ENCODE measurements at places on chromosomes 4 and X. TPM values are rescaled to one million over a fixed set of nuclear protein-coding genes. Genes with fewer than 3 reads are reported as not detected.

PRSS12 gene
- 12.9 TPM for total RNA-seq

FGFR3 gene
- total RNA-seq: 25.5 TPM

GRCh38 chrX:35382966-35383365 is 415.2 kb upstream of the MAGEB16 start:
- DNase-seq: no peak

DNA sequence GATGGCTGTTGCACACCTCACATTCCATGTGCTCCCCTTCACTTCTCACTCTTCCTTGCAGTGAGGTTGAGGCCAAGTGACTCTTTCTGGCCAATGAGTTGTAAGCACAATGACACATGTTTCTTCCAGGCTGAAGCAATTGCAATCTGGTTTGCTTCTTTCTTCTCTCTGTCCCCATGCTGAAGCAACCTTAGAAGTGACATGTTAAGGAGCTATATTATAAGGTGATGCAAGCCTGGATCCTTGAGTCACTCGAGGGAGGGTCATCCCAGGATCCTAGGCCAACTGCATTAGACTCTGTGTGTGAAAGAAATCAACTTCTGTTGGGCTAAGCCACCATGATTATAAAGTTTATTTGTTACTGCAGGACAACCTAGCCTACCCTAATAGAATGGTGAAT is 45.5 kb upstream of the HS3ST1 start:
- DNase-seq: no peak

DNA sequence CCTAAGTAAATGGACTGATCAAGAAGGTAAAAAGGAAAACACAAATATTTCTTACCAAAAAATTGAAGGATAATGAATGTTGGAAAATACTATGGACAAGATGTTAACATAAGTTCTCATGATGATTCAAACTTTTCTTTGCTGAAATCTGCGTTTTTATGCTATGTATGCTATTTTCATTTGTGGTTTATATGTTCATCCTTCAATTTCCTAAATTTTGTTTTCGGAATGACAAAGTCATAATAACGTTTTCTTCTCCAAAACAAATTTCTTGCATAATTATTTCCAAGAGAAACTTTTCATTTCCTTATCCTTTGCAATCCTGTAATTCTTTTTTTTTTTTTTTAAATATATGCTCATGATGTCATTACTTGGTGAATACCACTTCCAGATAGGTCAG is 7.8 kb downstream of the PF4V1 start:
- no peak for DNase-seq

SLC16A2 gene
- total RNA-seq: 1.3 TPM

- DNase-seq: no peak
These were observed 52.8 kb upstream of the ANKRD17 start for GRCh38 chr4:73311428-73311827.

DUX4 gene
- not detected for total RNA-seq

SHOX gene
- 0.12 TPM for total RNA-seq

DNA sequence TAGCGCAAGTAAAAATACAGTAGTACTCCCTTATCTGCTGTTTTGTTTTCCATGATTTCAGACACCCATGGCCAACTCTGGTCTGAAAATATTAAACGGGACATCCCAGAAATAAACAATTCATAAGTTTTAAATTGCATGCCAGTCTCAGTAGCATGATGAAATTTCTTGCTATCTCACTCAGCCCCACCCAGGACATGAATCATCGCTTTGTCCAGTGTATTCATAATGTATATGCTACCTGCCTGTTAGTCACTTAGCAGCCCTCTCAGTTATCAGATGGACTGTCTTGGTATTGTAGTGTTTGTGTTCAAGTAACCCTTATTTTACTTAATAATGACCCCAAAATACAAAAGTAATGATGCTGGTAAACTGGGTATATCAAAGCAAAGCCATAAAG is 158.2 kb upstream of the DDIT4L start:
- no peak for DNase-seq

GRCh38 chr4:188015025-188015940 is 19.7 kb downstream of the ZFP42 start:
- no peak for DNase-seq

- DNase-seq: peak; percentile 33
These were observed 460.3 kb downstream of the SPRY1 start for GRCh38 chr4:123856689-123857545.

DNA sequence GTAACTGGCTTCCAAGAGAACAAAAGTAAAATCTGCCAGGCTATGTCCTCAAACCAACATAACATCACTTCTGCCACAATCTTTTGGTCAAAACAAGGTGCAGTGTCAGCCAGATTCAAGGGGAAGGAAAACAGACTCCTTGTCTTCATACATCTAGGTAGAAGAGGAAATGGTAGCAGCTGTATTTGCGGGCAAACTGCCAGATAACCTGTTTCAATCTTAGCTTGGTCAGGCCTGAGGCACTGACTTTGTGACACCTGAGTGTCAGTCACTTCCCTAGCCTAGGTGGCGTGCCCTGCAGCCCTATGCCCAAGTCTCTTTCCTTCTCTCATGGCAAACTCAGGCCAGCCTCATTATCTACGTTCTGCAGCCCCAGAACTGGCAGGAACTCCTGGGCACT is 146.2 kb upstream of the JADE1 start:
- DNase-seq: no peak

DCAF16 gene
- total RNA-seq: 32.1 TPM

DNA sequence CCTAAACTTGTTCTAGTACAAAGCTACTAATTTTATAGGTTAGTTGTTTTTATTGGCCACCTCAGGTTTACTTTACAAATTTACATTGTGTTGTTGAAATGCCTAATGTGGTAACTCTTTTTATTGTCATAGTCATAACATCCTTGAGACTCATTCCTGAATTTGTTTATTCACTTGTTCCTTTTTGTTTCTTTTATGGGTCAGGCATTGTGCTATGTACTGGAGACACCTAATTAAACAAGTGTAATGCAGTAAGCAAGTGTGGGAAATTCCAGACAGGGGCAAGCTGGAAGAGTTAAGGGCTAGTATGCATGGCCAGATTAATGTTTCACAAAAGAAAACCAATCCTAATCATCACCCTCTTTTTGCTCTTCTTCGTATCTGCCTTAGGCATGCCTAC is 30.5 kb upstream of the TTC29 start:
- no peak for DNase-seq

HSPA4L gene
- total RNA-seq: 2.2 TPM

DNA sequence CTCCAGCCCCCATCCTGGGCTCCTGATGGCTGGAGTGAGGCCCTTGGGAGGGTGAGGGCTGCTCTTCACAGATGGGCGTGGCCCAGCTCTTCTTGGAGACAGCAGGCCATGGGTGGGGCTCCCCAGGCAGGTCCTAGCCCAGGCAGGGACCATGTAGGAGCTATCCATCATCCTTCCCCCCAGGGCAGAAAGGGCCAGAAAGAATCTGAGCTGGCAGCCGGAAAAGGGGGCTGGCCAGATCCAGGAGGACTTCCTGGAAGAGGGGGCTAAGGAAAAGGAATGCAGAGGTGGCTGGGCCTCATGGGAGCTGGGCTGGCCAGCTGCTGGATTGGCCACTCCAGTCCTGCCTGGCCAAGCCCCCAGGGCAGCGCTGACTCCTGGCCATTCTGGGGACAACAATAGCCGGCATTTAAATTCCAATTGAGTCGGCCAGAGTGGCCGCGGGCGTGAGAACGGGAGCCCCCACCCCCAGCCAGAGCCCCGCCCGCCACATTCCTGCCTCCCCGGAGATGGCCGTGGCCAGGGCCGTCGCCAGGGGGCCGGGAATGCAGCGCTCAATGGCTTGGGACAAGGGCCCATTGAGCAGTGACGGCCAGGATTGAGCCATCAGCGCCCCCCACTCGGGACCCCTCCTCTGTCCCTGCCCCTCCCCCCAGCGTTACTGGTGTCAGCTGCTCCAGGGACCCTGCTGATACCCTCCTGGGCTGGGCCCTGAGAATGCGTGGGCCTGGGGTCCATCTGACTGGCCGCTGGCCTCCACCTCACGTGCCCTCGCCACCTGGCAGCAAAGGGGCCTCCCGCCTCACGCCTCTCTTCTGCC is 15.1 kb upstream of the FGFR3 start:
- DNase-seq: no peak

GRCh38 chr4:121168446-121169281 is 4.5 kb upstream of the TNIP3 start:
- no peak for DNase-seq

SOX3 gene
- total RNA-seq: not detected

- DNase-seq: no peak
These were observed 18.4 kb upstream of the SMIM10L2A start for GRCh38 chrX:135403374-135403773.

DNA sequence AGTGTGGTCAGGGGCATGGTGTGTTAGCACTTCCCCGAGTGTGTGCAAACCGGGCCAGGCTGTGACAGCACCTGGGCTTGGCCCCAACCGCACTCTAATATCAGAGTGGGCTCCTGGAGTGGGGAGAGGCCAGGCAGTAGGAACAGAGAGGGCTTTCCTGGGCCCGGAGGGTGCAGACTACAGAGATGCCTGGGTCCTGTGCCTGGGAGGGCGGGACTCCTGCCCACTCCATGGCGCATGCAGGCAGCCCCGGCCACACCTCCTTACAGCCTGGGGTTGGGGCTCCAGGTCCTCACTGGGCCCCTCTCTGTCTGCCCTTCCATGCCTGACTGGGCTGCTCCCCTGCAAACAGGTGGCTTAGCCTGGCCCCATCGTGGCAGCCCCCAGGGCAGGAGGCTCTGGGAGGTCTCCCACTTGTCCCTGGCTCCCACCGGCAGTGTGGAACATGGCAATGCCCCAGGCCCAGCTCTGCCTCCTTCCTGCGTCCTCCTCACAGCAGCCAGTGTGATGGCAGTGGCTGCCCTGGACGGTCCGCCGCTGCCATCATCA is 60.4 kb downstream of the AGA start:
- DNase-seq: no peak

DNA sequence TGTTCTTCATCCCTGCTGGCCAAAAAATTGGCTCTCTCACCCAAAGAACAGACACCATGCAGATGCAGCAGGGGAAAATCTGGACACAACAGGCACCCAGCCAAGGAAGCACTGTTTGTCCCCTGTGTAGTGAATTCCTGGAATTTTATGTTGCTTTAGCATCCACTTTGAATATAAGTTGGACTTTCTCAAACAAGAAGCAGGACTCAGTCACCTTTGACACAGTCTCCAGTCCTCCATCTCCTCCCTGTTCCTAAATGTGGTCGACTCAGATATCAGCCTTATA is 11.8 kb downstream of the ZNF182 start:
- no peak for DNase-seq

GRCh38 chrX:110412971-110413726 is 54.5 kb downstream of the RTL9 start:
- DNase-seq: peak; percentile 64

GRCh38 chrX:140502491-140503237 is 2.2 kb downstream of the SOX3 start:
- DNase-seq: no peak

GRCh38 chr4:105976915-105977314 is 81.6 kb downstream of the NPNT start:
- DNase-seq: no peak

DNA sequence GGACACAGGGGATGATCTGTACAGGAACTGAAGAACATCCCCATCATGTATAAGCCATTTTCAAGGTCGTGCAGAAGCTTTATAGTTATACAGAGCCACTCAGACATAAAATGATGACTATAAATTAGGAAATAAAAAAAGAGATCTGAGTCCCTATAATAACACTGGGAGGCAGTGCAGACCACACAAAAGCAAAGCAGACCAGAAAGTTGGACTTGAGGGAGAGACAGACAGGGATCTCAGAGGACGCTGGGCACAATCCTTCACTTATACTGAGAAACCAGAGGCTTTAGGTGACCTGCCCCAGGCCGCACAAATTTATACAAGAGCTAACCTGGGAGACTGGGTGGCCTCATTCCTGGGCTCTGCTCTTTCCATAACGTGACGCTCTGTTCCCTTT is 70.5 kb downstream of the HADH start:
- no peak for DNase-seq

HMX1 gene
- total RNA-seq: not detected

- no peak for DNase-seq
These were observed 175.7 kb upstream of the RASGEF1B start for GRCh38 chr4:81647388-81647787.

CLGN gene
- total RNA-seq: 1.5 TPM

NKAP gene
- total RNA-seq: 7.1 TPM

- no peak for DNase-seq
These were observed 32.5 kb downstream of the AKAP4 start for GRCh38 chrX:50168241-50168687.

GRCh38 chr4:107818301-107818910 is 6.3 kb upstream of the SGMS2 start:
- no peak for DNase-seq

DNA sequence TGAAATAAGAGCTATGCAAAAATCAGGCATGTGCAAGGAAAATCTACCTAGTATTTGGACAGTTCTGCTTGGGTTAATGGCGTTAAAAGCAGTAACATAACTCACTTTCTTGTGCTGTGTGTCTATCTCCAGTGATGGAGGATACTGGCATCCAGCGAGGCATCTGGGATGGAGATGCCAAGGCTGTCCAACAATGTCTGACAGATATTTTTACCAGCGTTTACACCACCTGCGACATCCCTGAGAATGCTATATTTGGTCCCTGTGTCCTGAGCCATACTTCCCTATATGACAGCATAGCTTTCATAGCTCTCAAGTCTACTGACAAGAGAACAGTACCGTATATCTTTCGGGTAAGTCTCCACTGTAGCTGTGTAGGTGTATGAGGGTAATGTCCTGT is 2.6 kb downstream of the PRDM8 start:
- DNase-seq: no peak

DNA sequence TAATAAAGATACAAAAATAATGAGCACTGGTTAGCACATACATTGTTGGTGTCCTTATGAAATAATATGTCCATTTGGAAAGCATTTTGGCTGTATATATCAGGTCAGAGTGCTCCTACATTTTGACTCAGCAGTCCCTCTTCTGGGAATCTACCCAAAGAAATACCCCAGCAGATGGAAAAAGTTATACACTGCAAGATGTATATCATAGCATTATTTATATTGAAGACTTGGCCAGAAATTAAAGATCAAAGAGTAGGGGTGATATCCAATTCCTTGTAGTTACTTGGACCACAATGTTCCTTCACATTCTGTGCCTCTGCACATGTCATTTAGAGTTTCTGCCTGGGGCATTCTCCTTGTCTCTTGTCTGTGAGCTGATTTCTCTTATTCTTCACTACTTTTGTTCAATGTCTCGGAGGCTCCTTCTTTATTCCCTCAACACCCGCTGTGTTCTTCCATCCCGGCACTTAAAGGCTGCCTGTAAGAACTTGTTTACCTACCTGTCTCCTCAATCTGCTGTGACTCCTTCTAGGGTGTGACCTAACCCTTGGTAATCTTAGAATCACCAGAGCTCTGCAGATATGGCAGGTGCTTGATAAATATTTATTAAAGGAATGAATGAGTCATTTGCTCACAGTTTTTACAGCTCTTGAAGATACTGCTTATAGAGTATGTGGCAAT is 3.1 kb upstream of the TSPAN5 start:
- DNase-seq: no peak

- no peak for DNase-seq
These were observed 18.1 kb upstream of the ZXDB start for GRCh38 chrX:57573754-57574153.

- DNase-seq: no peak
These were observed 127.3 kb downstream of the ATP10D start for GRCh38 chr4:47612116-47613023.

NR0B1 gene
- total RNA-seq: not detected

ABCE1 gene
- 25.1 TPM for total RNA-seq
